Dermis lymphatic vessel endothelial cell (primary cell): ENCODE measurements at places on chromosomes 13 and 19. TPM values are rescaled to one million over a fixed set of nuclear protein-coding genes. Genes with fewer than 3 reads are reported as not detected.

TLE6 gene
- total RNA-seq, result 1.7 TPM in 2 replicates

LCP1 gene
- under 0.01 and 0.52 TPM in 2 replicates for total RNA-seq

ODAD3 gene
- total RNA-seq, result under 0.01 and 0.09 TPM in 2 replicates

MAP4K1 gene
- 0.65 TPM in 1 of 2 replicates, not detected in the other for total RNA-seq

BCL3 gene
- total RNA-seq, result 0.98 and 1.4 TPM in 2 replicates

HCN2 gene
- total RNA-seq, result 0.43 and 0.65 TPM in 2 replicates

KRTDAP gene
- total RNA-seq, result not detected in 2 replicates

NXNL1 gene
- not detected in 2 replicates for total RNA-seq

SPTBN4 gene
- total RNA-seq, result under 0.01 TPM in 1 of 2 replicates, not detected in the other
